ENCODE measurements at places on chromosomes 1 and 21.

- no peak for DNase-seq
Observed at GRCh38 chr1:210233495-210234328, 1.1 kb downstream of the SERTAD4 start.

DNA sequence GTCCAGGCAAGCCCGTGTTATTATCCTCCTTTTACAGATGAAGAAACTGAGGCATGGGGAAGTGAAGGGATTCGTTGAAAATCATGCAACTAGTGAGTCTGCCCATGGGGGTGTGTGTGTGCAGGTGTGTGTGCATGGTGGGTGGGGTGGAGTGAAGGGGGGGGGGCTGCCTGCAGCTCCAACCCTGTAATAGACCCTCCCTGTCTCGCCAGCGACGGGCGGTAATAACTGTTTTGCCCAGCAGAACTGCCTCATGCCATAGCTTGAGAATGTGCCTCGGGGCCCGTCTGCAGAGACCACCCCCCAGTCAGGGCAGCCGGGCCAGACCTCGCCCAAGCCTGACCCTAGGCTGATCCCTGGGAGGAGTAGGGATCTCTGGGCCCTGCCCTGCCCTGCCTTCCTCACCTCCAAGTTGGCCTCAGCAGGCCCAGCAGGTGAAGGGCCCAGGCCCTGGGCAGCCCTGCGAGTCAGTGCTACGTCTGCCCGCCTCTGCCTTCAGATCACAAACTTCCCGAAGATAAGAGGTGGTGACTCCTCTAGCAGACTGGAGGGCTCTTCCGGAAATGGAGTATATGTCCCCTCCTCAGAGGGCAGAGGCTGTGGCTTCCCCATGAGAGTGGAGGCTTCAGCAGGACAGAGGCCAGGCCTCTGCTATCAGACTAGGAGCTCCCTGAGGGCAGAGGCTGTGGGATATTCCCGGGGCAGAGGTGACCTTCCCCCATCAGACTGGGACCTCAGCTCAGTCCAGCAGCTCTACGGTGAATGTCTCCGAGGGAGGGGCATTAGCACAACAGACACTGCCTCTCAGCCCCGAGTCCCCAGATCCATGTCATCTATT, 15.7 kb upstream of the EPHA2 start:
- no peak for DNase-seq

DNA sequence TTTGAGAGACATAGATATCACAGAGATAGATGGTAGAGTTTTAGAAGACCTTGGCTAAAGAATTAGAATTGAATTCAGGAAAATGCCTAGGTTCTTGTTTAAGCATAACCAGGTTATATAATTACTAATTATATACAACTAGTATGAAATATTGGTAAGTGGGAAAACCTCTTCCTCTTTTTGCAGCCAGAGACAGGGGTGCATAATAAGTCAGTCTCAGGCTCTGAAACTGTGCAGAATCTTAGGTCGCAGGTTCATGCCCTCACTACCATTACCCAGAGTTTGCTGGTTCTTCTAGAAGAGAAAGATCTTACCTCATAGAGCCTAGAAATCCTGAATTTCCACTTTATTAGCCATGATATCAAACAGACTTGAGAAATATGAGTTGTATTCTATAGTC, 183.3 kb downstream of the NEK7 start:
- DNase-seq, result no peak

GRCh38 chr1:17162941-17163340, 42.0 kb upstream of the PADI1 start:
- DNase-seq, result no peak

DNA sequence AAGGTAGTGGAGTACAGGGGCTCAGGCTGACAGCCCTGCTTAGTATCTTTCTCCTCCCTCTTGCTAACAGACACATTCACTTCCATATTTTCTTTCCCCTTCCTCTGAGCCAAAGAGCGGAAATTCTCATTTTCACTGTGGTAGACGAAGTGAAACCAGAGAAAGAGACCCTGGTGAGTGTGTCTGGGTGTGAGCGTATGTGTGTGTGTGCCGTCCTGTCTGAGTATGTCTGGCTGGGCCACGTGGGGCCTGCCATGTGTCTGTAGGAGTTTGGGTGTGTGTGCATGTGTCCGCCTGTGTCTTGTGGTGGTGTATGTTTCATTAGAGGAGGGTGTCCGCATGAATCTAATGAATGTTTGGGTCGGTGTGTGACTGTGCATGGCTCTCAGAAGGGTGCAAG, 1.7 kb downstream of the COL8A2 start:
- no peak for DNase-seq

DNA sequence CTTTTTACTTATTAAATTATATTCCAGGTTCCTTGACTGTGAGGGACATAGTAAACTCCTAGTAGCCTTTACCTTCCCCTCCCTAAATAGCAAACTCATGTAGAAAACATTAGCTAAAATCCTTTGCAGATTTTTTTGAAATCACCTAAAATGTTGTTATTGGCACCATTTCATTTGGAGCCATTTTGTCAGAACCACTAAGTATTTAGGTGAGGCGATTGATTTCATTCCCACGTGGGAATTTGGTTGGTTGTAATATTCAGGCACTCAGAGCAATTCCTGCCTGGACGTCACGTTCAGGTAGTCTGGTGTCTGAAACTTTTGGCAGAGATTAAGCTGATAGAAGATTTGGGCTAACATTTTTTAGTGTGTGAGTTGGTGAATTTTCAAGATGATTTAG, 84.3 kb downstream of the CAMTA1 start:
- no peak for DNase-seq

DNA sequence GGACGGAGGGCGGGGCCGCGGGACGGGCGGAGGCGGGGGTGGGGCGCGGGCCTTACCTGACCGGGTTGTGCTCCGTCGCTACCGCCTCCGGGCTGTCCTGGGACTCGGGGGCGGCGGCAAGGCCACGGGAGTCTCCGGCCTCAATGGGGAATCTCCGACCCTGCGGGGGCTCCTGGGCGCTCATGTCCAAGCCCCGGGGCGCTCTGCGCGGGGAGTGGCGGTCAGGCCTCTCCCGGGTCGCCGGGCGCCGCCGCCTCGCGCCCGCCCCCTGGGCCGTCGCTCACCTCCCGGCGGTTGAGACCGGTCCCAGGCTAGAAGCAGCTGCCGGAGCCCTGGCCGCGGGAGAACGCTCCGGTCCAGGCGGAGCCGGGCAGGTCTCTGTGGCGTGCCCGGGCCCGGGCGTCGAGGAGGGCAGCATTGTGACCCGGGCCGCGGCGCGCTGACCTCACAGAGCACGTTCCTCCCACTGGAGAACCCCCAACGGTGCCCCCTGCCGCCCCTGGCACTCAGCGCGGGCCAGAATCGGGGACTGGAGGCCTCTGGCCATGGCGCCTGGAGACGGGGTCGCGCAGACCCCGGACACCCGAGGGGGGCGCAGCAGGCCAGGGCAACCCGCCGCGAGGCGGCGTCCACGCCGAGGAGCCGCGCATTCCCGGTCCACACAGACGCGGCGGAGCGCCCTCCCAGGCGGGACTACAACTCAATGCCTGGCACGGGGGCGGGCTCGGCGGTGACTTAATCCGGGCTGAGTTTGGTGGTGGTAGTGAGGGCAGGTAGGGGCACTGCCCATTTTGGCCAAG, 411 bp downstream of the FAM229A start:
- no peak for DNase-seq

DNA sequence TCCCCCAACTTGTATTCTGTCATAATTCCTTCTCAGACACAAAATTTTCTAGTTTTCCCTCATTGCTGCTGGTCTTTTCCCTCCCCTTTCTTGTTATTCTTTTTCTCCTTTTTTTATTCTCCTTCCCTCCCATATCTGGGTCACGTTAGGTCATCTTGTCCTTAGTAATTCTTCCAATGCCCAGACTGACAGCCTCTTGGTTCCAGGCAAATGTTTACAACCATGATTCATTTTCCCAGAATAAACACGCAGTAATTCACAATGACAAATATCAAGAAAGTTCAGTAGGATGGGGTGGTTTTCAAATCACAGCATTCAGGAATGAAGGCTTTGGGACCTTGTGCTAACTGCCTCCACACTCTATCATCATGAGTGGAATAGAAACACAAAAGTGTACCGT, 25.2 kb downstream of the NHLH2 start:
- DNase-seq, result no peak

- DNase-seq, result no peak
Observed at GRCh38 chr1:220484135-220484534, 43.8 kb upstream of the MARK1 start.

DNA sequence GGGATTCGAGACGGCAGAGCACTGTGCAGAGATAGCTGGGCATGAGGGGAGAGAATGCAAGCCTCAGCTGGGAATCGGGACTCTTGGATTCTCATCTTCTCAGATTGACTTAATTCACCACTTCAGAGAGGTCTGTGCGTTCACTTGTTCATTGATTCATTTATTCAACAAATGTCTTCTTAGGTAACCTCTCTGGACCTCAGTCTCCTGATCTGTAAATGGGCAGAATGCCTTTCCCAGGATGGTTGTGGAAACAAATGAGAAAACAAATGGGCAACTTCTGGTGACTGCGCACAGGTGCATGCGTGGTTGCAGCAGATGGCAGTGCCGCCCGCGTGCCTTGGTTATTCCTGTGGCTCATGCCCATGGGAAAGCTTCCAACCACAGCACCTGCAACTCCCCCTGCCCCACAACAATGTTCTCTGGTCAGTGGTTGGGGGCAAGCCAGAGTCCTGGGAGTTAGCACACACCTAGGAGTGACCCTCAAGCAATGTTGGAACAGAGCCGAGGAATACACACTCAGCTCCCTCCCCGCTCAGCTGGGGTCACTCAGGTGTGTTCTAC, 110.1 kb upstream of the RUNX3 start:
- no peak for DNase-seq

DNA sequence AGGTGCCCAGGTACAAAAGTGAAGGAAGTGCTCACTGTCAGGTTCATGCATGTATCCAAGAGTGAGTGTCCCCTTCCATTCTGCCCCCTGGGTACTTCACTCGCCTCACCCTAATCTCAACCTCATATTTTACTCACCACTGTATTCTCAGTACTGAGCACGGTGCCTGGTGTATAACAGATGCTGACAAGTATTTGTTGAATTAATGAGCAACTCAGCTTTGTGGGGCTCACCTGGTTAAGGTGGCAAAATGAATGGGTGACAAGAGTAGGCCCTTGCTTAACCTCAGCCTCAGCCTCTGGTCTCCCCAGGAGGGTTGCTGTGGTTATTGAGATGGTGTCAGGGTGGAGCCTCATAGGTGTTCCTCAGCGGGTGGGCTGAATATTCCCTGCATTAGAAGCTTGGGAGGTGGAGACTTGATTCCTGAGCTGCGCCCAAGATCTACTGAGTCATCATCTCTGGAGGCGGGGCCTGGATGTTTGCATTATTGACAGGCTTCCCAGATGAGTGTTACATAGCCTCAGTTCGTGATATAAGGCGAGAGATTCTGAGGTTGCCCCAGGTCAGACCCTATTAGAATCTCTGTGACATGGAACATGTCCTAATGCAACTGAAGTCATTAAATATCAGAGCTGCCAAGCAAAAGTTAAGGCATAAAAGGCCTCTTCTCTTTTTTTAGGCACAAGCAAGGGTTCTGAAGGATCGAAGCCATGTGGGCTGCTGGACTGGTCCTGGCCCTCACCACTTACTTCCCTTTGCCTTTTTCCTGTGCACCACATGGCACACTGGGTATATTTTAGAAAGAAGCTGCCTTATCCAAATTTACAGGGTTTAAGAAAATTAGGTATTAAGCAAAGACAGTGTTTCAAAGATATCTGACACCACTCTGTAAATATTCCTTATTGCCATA, 39.2 kb downstream of the SYT6 start:
- no peak for DNase-seq

- no peak for DNase-seq
Observed at GRCh38 chr1:41312991-41313645, 48.1 kb upstream of the FOXO6 start.

DNA sequence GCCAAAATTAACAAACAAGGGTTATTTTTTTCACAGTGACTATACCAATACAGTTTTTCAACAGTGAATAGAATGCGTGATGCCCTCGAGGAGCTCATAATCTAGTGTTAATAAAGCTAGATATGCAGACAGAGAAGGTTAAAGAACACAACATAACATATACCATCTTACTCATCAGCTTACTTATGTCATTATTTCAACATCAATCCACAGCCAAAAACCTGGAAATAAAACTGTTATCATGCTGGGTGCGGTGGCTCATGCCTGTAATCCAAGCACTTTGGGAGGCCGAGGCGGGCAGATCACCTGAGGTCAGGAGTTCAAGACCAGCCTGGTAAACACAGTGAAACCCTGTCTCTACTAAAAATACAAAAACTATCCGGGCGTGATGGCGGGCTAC, 6.1 kb downstream of the STX6 start:
- DNase-seq, result no peak

DNA sequence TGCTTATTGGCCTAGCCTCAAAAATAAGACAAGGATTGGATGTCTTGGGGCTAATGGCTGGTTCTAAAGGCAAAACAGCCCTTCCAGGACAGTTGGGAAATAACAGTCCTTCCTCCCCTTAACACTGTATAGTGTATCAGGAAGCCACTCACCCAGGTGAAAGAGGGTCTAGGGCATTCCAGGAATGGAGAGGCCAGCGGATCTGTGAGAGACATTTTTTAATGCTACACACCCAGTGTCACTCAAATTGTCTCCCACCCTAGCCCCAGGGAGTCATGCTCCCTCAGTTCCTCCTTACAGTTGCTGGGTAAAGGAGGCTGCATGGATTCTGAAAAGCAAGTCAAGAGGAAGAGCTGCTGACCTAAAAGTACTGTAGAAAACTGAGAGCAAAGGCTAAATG, 24.1 kb upstream of the EXO1 start:
- DNase-seq, result no peak

GRCh38 chr21:24339406-24339805, 1267.9 kb downstream of the MRPL39 start:
- no peak for DNase-seq

DNA sequence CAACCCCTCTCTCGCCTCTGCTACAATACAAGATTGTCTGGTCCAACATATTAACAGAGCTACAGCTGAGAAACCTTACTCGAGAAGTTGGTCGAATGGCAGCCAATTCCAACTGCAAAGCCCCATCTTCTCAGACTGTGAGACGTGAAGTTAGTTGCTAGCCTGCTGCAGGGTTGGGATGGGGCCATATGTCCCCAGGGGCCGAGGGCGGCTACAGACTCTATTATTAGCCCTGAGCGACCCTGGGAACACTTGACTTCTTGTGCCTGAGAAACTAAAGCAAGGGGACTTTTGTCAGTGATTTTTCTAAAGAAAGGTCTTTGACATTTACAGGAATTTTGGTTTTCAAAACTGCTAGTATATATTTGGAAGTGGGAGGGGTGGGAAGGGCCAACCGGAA, 13.7 kb downstream of the NCF2 start:
- DNase-seq, result no peak

DNA sequence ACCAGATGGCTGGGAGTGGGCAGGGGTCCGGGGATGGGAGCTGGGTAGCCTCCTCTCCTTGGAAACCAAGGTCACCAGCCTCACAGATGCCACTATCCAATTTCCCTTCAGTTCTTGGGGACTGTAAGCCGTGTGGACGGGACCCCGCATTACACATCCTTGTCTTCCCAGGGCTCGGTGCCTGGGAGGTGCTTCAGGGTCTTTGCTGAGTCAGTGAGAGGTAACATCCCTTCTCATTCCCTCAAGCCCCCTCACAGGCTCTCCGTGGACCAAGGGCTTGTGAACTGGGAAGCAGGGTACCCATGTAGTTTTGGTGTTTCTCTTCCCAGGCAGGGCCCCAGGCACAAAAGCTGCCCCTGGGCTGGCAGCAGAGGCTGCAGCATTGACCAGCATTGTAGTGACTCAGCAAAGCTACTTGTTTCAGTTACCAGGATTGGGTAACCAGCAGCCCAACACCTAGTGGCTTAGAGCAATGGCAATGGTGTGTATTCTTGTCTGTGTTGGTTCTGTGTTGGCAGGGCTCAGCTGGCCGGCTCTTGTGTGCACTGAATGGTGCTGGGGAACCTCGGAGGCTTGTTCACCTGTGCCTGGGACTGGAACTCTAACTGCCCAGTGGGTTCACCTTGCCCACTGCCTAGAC, 24.6 kb upstream of the PCBP3 start:
- DNase-seq, result no peak

All from HFF-Myc (cell line).